GOT3 (cell line): ENCODE measurements at places on chromosomes 1 and 21.

DNA sequence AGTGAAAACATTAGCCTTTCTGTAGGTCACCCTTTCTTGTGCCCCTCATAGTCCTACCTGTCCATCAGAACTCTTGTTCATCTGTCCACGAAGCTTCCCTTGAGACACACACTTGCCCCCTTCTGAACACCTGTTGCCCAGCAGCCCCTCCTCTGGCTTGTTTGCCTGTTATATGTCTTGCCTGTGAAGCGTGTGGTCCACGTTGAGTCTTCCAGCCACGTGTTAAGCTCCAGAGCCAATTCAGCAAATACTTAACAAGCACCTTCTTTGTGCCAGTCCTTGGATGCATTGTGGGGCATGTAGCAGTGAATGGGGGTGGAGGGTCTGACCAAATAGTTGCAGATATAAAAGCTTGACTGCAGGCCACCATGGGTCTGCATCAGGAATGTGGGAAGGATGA lies 66.6 kb downstream of the MAN1C1 start:
- no peak for DNase-seq

DNA sequence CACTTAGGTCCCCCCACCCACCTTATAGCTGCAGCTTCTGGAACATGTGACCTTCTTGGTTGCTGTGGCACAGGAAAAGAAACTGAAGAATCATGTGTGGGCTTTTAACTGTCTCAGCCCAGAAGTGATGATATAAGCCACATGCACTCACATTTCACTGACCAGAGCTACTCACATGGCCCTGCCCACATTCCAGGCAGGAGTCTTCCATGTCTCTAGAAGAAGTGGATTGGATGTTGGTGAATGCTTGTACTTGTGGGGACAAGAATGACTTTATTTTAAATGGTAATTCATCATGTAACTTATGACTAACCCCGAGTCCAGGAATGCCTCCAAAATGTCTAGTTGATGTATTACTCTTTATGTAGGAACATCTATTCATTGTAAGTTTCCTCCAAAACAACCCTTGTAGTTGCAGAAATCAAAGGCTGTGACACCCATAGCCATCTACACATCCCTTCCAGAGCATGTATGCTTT lies 15.8 kb upstream of the CAMK1G start:
- no peak for DNase-seq

DNA sequence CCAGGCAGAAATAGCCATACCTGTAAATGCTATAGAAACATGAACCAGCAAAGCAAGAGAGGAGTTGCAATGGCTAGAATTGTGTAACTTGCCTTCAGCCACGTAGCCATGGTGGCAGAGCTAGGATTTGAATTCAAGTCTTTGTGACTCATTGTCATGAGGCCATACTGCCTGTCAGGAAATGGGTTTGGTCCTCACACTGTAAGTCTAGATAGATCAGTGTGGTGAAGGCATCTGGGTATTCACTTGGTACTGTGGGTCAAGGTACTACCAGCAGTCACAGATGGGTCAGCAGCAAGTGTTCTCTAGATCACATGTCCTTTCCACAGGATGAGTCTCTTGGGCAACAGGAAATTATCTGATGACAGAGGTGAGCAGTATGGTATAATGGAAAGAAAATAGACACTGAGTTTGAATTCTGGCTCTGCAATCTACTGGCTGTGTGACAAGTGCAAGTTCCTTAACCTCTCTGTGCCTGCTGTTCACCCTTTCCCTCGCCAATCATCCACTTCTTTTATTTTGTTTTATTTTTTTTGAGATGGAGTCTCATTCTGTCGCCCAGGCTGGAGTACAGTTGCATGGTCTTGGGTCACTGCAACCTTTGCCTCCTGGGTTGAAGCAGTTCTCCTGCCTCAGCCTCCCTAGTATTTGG lies 36.9 kb downstream of the FGGY start:
- no peak for DNase-seq

DNA sequence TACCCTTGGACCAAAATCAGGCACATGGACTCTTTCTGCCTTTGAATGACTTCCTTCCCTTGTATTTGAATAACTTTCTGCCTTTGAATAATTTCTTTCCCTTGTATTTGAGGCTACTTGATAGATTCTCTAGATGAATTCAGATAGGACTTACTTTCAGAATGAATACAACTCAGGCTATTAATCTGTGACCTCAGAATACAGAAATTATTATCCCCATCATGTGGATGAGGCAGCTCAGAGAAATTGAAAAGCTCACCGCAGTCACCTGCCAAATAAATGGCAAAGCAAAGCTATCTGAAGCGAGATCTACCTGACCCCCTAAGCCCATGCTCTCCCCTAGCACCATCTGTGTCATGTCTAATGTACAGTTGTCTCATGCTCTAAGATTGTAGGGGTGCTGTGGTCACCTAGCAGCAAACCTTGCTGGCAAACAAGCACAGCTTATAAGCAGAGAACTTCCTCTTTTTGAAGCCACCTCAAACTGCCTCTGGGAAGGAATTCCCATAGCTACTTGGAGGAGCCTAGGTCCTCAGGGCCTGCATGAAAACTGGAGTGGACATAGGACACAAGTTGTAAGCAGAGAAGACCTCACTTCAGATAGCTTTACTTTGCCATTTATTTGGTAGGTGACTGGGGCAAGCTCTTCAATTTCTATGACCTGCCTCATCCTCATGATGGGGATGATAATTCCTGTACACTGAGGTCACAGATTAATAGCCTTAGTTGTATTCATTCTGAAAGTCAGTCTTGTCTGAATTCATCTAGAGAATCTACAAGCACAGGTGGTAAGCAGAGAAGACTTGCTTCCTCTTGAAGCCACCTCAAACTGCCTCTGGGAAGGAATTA lies 66.1 kb downstream of the FASLG start:
- DNase-seq: no peak

DNA sequence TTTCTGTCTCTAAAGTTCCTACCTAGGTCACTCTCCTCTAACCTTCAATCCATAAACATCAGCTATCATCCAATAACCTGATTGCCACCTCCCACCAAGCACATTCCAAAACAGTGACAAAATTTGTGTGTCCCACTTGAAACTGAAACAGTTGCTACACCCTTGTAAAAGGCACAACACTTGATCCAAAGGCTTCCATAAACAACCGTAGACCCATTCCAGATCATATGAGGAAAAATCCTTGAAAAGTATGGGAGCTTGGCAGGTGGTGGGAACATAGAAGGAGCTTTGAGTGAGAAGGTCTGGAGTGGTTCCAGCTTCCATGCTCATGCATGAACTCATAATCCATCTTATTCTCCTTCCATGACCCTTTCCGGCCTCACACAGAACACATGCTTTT lies 82.0 kb upstream of the ATP1A1 start:
- DNase-seq: no peak

DNA sequence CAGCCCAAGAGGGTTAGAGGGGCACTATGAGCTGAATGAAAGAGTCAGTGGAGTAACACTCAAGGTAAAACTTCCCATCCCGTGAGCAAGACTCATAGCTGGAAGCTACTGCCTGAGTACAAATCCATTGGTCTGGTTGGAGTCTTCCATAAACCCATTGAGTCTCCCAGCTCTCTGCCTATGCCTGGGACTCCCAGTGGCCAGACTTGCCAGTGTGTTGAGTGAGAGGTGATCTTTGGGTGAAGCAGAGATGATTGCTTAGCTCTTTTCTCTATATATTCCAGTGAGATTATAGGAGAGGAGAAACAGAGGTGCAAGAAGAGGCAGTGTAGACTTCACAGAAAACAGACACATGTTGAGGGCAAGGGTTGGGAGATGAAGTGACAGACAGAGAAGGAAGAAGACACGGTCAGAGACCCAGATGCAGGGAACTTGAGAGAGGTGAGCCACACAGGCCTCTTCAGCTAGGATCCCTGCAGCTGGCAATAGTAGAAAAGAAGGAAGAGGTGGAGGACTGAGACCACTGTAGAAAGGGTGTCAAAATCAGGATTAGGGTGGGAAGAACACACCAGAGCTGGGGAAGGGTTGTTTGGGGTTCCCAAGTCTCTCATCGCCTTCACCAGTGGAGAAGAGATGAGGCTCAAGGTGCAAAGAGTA lies 3.7 kb downstream of the FOXD2 start:
- no peak for DNase-seq

- DNase-seq: no peak
These were observed 39.3 kb upstream of the LRRC7 start for GRCh38 chr1:69528376-69528775.

DNA sequence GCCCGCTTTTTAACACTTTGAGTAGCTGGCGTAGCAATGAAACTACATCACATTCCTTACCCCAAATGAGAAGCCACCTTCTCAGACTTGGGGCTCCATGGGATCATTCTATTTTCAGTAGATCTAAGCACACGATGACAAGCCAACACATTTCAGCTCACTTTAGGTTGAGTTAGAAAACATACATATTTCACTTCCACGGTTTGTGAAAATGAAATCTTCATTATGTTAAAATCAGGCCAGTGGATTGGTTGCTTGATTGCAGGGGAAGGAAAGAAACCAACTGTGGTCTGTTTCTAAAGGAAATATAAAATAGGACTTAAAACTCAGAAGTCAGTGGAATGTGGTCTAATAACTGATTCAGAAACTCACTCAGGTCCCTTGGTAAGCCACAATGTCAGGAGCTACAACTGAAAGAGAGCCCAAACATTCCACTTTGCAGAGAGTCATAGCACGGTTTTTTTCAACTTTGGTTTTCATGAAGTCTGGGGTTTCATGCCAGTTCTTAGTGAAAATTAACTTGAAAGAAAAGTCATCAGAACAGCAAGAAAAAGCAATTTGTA lies 82.3 kb upstream of the TIAM1 start:
- DNase-seq: no peak

GRCh38 chr1:221098471-221099405 lies 219.5 kb downstream of the HLX start:
- DNase-seq: no peak

- DNase-seq: no peak
These were observed 396.5 kb upstream of the LRRC7 start for GRCh38 chr1:69171248-69171647.

DNA sequence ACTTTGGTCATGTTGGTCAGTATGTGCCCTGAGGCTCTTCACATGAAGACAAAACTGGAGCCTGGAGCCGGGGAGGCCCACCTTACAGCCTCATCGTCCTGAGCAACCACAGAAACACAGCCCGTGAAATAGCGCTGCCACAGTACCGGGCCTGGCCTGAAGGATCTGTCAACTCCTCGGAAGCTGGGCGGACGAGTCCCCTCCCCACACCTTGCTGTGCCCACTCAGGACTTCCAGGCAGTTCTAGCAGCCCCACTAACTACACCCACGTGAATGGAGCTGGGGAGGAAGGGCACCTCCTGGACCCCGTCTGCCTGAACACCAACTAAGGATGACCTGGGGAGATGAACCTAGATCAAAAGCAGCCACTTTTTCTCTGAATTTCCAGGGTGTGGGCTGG lies 24.7 kb downstream of the SDE2 start:
- DNase-seq: no peak

DNA sequence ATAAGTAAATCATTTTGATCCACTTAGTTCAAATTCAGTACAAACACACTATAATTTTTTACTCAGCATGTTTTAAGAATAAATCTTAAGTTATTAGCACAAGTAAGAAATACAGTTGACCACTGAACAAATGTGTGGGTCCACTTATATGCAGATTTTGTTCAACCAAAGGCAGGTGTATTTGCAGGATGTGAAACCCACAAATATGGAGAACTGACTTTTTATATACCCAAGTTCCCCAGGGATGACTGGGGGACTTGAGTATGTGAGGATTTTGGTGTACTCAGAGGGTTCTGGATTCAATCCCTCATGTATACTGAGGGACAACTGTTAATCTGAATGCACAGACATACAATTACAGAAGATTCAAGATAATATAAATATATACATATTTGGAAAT lies 25.7 kb upstream of the ERICH3 start:
- DNase-seq: no peak

GRCh38 chr1:46448109-46448911 lies 41.3 kb upstream of the DMBX1 start:
- DNase-seq: no peak

DNA sequence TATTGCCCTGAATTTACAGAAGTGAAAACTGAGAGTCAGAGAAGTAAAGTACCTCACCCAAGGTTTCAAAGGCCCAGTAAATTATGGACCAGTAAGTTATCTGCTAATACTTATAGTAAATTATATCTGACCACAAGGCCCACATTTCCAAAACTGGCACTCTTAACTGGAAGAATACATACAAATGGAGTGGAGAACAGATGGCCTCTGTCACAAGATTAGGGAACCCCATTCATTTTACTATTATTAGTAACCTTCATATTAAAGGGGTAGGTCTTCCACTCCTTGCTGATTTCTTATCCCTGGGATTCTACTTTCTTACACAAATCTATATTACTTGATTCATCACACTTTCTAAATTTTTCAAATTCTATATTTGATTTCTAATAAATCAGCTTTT lies 588.8 kb downstream of the NEGR1 start:
- DNase-seq: no peak

DNA sequence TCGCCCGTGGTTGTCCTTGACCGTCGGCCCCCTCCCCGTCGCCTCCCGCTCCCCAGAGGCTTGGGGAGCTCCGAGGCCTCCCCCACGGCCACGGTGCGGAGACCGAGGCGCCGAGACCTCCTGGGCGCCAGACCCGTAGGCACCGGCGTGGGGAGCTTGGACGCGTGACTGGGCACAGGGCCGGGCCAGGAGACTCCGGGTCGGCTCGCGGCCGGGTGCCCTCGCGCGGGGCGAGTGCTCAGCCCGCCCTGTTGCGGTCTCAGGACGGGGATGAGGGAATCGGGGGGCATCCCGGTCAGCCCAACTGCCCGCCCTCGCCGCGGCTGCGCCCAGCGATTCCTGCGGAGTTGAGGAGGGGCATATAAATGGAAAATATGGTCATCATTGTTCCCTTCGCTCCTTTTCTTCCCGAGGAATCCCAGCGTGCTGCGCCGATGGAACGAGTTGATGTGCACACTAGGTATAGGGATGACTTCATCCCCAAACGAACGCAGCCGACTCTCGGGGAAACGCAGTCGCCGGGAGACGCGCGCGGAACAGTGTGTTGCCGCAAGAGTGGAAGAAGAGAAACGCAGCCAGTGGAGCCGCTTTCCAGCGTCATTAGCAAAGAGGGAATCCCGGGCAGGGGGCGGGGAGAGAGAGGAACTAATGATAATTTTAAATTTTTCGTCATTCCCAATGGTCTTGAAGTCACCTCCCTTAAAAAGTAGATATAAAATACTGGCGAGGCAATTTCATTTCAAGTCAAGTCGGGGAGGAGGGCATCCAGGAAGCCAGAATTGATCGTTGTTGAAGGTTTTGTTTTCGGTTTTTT lies 747 bp upstream of the ENAH start:
- peak; percentile 65 for DNase-seq

DNA sequence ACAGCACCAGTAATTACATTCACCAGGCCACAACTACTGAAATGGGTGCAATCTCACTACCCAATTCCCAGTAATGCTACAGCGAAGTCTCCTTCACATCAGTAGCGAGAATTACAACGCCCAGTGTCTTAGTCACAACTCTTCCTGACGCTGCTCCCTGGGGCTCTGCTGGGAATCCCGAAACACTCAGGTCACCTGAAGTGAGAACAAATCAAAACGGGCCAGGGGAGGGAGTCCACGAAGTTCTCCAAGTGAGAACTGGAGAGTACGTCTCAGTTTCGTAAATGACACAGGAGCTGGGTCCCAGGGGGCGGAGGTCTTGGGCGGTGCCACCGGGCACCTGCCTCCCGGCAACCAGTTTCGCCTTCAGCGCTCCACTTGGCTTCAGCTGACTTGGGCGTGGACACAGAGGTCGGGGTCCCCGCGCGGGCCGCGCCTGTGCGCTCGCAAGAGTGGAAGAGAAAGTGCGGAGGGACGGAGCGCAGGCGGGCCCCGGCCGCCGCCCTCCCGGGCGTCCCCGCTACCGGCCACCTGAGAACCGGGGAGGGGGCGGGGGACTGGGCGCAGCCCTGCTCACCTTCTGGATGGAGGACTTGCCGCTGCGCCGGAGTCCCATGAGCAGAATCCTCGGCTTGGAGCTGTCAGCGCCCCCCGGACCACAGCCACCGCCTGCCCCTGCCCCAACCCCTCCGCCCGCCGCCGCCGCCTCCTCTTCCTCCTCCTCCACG lies 575 bp downstream of the RRAGC start:
- no peak for DNase-seq
